Cardiac muscle cell (in vitro differentiated cells and primary cell): ENCODE measurements at places on chromosomes 5 and 9.

- no peak for DNase-seq
These were observed 747.0 kb upstream of the CDH6 start for GRCh38 chr5:30446456-30446855.

DNA sequence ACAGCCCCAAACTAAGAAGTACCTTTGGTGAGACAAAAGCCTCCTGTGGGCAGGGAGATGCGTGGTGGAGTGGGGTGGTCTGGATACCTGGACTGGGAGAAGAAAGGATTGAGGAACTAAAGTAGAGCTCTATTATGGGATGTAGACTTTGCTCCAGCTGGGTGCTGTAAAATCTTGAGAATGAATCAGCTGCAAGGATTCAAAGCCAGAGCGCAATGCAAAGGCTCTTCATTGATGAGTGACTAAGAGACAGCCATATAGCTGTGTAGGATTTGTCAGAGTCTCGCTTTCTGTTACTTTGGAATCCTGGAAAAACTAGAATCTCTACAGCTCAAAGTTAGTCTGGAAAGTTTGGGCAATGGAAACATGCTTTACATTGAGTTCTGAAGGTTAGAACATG, 159.9 kb downstream of the TAF11L14 start:
- DNase-seq = no peak

- DNase-seq = no peak
These were observed 26.8 kb upstream of the PHF2 start for GRCh38 chr9:93549611-93550010.

DNA sequence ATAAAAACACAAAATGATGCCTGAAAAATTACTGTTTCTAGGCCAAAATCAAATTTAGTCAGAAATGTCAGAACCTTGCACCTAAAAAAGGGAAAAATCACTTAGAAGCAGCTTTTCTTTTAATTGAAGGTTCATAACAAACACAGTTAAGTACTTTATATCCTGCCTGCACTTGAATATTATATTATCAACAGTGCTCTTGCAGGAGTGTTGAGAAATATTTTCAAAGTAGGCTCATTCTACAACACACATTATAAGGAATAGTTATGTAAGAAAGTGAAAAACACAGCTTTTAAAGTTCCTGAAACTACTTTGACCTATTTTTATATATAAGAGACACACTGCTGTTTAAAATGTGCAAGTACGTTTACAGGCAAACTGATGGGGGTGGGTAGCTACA, 8.3 kb downstream of the EDIL3 start:
- no peak for DNase-seq
